ENCODE measurements at places on chromosomes 5 and 9.

- no peak for DNase-seq
Measured at GRCh38 chr5:6767481-6768063, 54.3 kb downstream of the TENT4A start.

DNA sequence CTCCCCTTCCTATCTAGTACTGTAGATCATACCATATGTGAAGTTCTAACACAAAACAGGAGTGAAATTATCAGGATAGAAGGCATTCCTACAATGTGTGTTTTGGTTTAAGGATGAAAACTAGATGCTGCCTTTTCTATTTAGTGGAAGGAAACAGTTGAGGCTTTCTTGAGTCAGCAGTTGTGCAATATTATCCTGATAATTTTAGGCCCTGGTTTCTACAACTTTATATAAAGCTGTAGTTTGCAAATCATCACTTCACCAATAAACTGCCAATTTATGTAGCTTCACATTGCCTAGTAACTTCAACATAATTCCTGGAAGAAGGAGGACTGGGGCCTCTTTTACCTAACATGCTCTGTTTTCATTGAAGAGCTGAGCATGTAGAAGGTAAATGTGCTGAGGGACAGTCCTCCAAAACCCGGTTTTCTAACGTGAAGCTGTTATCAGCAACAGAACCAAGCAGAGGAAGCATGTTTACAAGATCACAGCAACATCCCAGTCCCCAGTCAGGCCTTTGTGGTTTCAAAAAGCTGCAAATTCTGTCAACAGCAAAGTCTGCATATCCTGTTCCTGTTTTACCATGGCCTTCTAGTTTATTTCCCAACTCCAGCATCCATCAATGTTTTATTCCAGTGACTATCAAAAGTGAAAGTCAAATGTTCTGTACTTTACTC lies 513.4 kb upstream of the MEF2C start:
- no peak for DNase-seq

DNA sequence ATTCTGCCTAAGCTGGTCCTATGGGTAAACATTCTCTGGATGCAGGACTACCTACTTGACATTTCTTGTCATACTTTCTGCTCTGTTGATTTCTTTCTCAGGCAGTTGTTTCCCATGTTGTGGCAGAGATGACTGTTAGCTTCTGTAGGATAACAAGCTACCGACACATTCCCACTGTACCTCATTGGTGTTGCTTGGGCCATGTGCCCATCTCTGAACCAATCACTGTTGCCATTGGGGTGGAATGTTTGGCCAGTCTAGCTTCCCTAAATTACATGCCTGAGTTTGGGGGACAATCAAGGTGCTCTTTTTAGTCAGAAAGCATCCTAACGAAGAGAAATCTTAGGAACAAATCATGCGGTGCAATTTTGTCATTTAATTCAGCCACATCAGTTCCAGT lies 212.0 kb downstream of the KDM4C start:
- DNase-seq: no peak

DNA sequence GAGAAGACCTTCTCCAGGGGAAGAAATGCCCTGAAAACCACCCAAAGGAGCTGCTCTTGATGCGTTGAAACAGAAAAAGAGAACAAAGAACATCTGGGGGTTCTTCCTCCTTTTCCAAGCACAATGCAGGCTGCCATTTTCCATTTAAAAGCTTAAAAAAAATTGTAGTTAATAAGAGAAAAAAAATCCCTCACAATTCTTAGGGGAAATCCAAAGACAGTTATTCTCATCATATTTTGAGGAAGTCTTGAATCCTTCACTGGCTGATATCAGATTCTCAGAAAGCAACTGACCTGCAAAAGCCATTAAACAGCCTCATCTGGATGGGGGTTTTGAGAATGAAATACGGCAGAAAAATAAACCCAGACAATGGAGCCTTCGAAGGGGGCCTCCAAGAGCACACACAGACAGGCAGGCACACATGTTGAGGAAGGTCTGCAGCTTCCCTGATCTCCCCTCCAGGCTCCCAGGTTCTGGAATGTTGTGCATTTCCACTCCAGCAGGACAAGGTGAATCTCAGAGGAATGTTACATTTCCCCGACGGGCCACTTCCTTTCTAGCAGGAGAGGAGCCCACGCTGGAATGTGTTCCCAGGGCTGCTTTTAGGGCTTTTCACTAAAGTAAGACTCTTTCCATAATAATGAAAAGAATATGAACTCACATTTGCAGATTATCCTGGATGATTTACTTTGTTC lies 159.4 kb upstream of the S1PR3 start:
- no peak for DNase-seq

DNA sequence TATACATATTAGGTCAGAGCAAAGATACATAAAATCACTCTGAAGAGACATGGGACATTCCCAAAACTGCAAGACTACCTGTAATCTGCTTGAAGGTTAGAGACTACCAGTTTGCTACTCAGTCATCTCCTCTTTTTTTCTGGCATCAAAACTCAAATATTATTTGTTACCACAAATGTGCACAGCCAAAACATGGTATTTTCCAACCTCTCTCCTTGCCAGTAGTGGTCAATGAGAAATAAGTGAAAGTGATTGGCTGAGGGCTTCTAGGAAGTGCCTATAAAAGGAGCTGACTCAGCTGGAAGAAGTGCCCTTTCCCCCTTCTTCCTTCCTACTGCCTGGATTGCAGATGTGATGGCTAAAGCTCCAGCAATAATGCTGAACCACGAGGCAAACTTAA lies 13.8 kb downstream of the GZMK start:
- no peak for DNase-seq

GRCh38 chr9:128020692-128021091 lies 39.9 kb upstream of the EEIG1 start:
- DNase-seq: no peak

DNA sequence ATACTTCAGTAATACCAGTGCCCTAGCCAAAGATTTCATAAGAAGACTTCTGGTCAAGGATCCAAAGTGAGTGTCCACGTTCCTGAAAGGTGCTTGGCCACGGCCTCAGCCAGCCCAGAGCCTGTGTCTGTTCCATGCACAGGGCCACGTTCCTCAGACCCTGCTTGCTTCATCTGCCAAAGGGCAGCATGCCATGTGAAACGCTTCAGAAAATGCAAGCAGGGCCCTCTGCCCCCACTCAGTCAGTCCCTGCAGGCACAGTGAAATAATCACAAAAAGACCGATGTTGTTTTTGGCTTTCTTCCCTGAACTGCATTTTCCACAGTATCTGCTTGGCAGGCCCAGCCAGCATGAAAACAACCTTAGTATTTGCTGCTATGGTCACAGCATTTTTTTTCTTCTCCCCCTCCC lies 85.5 kb upstream of the CTSL start:
- no peak for DNase-seq

GRCh38 chr5:133406208-133406976 lies 205.9 kb downstream of the FSTL4 start:
- DNase-seq: no peak

GRCh38 chr5:95644351-95645042 lies 2.1 kb upstream of the RFESD start:
- peak; percentile 4 for DNase-seq

DNA sequence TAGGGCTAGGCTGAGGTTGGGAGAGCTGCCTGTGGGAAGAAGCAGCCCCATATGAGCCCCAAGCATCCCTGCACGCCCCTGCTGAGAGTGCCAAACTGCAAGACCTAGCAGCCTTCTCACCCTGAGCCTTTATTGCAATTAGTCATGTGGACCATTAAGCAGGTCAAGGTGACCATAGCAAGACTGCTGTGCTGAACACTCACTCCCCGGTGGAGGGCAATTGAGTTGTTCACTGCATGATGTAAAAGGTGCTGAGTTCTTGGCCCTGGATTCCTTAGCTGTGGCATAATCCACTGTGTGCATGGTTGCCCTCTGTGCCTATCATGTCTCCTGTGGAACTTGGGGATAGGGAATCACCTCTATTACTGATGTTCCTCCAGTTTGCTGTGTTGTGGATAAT lies 131.1 kb downstream of the FOXD1 start:
- no peak for DNase-seq

DNA sequence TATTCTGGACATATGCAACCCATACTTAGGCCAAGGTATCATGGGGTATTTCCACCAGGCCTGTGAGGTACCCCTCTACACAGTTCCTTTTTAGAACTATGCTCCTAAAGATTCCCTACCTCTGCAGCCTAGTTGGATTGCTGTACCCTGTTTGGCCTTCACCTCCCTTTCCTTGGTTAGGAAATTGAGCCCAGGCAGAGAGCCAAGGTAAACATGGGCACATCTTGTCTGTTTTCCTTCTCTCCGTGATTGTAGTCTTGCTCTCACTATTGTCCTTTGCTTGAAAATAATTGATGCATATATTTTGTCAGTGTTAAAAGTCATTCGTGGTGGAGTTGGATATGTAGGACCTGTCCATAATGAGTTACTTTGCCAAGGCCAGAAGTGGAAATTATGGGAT lies 26.7 kb downstream of the BDP1 start:
- DNase-seq: no peak

DNA sequence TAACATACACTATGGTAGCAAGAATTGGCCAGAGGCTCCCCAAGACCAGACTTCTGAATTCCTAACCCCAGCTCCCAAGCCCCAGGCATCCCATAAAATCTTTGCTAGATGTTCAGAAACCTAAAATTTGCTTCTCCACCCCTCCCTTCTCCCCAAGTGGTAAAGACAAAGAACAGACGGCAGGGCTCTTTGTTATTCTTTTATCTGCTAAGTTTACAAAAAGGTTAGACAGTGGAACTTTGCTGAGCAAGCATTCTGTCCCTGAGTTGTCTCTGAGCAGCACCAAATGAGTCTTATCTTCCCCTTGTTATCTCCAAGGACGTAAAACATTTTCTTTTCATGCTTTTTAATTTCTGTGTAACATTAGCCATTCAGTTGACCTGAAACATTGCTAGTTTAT lies 30.2 kb downstream of the TJP2 start:
- DNase-seq: no peak

GRCh38 chr5:165094782-165095181 lies 1589.4 kb downstream of the MAT2B start:
- DNase-seq: no peak

DNA sequence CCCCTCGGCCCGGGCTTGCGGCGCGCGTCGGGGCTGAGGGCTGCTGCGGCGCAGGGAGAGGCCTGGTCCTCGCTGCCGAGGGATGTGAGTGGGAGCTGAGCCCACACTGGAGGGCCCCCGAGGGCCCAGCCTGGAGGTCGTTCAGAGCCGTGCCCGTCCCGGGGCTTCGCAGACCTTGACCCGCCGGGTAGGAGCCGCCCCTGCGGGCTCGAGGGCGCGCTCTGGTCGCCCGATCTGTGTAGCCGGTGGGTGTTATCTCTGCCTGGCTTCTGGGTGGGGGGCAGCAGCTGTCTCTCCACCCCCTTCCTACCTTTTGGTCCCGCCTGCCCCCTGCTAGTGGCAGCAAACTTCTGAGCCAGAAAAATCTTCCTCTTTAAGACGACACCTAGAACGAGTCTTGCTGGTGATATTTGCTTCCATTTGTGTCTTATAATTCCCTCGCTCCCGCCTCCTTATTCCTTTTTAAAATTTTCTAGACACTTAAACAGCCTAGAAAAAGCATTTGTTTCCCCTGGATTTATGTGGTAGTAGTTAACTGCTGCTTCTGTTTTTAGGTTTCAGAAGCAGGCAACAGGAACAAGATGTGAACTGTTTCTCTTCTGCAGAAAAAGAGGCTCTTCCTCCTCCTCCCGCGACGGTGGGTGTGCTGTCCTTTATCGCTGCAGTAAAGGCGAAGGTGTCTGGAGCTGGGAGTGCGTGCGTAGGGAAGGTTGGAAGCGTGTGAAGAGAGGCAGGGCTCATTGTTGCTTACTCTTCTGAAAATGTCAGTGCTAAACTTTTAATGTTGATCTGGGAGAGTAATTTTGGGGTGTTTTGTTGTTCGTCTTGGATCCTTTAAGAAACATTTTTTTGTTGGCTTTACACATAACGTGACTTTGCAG lies 554 bp downstream of the JAK2 start:
- DNase-seq: no peak

GRCh38 chr9:97714435-97714834 lies 17.3 kb upstream of the XPA start:
- no peak for DNase-seq

GRCh38 chr9:123816817-123817472 lies 113.0 kb downstream of the DENND1A start:
- no peak for DNase-seq

DNA sequence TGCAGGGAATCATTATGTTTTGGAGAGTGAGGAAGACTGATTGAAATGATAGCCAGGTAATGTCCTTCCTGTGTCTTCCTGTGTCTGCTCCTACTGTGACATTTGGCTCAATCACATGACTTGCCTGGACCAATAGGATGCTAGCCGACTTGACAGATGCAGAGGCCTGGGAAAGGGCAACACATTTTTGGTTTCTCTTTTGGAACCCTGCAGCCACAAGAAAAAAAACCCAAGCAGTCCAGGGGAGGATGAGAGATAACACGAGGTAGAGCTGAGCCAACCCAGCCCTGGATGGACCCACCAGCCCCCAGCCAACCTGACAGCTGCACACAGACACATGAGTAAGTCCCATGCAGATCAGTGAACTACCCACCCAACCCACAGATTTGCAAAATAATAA lies 256.1 kb upstream of the SMARCA2 start:
- DNase-seq: no peak

- no peak for DNase-seq
Measured at GRCh38 chr5:107526-107925, 15.6 kb downstream of the PLEKHG4B start.

- no peak for DNase-seq
Measured at GRCh38 chr9:93974151-93974550, 19.0 kb upstream of the BARX1 start.

DNA sequence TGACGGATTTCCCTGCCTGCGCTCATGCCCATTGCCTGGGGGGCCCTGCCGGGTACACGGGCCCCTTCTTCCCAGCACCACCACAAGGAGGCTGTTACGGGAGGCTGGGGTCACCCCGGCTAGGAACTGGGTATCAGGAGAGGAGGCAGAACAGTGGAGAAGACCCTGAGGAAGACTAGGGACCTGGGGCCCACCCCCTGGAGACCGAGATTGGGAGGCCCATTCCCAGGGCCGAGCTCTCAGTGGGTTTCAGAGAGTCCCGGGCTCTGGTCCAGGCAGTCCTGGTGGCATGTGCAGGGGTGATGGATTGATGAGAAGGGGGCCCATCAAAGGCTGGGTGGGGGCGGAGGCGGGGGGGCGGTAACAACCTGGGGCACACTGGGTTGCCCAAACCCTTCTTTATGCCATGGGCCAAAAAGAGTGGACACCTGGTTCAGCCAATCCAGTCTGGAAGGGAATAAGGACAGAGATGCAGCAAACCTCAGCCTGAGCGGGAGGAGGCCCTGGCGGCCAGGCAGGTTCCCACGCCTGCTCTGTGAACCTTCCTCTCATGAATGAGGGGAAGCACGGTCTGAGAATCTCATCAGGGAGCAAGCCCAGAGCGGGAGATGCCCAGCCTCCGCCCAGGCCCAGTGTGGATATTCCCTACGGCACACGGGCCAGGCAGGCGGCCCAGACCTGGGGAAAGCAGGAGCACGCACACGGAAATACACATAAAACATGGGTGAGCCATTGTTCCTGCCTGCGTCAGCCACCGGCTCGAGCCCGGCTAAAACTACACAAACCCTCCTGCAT lies 785 bp upstream of the P4HA2 start:
- DNase-seq: no peak

All from activated CD4-positive, CD25-positive, alpha-beta regulatory T cell treated with anti-CD3 and anti-CD28 coated beads, Interleukin-2, amount 50 U/mL, for 16 hours (primary cell).